ENCODE measurements at places on chromosomes 6 and 20.

GRCh38 chr6:107817784-107818183 lies 6.3 kb downstream of the SCML4 start:
- DNase-seq: no peak

- no peak for DNase-seq
Observed at GRCh38 chr6:64445038-64445437, 809.4 kb downstream of the PHF3 start.

- DNase-seq: no peak
Observed at GRCh38 chr6:134079406-134079921, 27.0 kb upstream of the SLC2A12 start.

- no peak for DNase-seq
Observed at GRCh38 chr6:153150752-153151440, 19.8 kb upstream of the RGS17 start.

- no peak for DNase-seq
Observed at GRCh38 chr6:33193619-33194018, 1.4 kb upstream of the COL11A2 start.

DNA sequence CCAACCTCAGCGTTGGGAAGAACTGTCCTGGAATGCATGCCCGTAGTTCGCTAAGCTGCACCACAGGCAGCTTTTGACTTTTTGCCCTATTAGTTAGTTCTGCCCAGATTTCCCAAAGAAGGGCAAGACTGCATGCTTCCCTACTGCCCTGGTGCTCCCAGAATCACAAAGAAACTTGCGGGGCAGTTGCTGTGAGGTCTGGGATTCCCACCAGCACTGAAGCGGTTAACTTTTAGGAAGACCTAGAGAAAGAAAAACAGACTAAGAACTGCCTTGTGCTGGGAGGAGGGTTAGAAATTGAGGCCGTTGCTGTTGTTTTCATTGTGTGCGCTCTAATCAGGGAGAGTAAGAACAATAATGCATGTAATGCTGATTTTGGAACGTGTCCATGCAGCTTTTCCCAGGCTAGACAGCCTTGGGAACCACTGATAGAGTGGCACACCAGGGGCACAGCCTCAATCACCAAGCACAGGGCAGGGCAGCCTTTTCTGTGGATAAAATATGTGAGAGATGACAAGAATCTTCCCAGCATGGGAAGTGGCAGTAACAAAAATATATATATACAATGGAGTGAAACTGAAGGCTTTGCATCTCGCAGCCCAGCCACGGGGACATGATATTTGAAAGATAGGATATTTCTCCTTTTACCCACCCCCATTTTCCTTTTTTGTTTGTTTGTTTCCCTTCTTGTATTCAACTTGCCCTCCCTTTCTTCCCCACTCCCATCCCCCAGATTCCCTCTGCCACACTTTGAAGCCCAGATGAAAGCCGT lies 137.7 kb upstream of the HEY2 start:
- DNase-seq: no peak

- no peak for DNase-seq
Observed at GRCh38 chr6:16749516-16750485, 11.5 kb downstream of the ATXN1 start.

DNA sequence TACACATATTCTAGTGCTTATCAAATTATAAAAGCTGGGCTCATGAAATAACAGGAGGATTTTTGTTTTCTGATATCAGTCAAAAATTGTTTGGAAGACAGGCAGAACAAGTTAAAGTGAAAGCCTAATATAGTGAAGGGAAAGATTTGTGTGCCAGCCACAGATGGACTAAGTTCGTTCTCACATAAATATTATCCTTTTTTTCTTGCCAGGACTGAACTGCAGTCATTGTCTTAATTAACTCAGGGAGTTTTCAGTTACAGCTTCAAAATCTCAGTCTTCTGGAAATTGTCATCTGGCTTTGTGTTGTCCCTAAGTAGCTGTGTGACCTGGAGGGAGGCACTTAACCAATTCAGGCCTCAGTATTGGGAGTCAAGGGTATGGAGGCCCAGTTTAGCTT lies 40.7 kb downstream of the PLCB4 start:
- no peak for DNase-seq

- no peak for DNase-seq
Observed at GRCh38 chr6:142414462-142415250, 112.8 kb downstream of the ADGRG6 start.

- DNase-seq: no peak
Observed at GRCh38 chr6:19298421-19298820, 538.7 kb upstream of the ID4 start.

DNA sequence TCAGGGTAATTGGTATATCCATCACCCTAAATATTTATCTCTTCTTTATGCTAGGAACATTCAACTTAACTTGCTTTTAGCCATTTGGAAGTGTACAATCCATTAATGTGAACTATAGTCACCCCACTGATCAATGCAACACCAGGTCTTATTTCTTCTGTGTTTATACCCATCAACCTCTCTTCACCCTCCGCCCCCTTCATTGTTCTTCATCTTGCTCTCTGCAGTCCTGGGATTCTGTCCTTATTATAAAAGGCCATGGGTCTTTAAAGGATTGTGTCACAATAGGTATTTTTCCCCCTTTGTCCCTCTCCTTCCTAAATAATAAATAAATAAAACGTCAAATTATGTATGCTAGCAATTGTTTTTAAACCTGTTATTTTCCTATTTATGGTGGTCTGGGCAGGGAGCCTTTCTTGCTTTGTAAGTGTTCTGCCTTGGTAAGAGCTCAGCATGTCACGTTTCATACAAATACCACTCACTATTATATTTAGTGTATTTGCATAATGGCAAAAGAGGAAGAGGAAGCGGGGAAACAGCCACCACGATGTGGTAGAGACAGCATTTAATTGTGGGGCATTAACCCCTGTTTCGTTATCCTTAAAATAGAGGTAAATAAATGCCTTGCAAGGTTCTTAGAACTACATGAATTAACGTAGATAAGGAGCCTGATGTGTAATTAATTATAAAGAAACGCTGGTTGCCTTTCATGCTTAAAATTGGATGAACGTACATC lies 1.9 kb downstream of the ABRACL start:
- no peak for DNase-seq

DNA sequence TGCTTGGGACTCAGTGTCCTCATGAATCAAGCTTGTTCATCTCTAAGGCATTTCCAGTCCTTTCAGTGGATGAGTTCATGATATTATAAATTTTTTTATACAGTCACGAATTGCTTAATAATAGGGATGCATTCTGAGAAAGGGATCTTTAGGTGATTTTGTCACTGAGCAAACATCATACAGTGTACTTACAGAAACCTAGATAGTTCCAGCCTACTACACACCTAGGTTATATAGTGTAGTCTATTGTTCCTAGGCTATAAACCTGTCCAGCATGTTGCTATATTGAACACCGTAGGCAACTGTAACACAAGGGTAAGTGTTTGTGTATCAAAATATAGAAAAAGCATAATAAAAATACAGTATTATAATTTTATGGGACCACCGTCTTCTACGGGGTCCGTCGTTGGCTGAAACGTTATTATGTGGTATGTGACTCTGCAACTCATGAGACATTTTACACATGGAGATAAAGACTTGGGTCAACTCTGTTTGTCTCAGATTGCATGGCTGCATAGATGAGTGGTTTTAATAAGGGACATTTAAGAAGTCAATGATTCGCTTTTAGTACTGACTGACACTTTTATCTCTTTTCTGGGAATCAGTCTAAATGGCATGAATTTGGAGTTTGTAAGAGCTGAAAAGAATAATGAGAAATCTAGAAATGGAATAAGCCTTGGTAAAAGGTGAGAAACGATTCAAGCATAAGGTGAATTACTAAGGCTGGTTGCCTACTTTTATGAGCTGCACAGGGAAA lies 33.2 kb downstream of the CLIC5 start:
- DNase-seq: no peak

DNA sequence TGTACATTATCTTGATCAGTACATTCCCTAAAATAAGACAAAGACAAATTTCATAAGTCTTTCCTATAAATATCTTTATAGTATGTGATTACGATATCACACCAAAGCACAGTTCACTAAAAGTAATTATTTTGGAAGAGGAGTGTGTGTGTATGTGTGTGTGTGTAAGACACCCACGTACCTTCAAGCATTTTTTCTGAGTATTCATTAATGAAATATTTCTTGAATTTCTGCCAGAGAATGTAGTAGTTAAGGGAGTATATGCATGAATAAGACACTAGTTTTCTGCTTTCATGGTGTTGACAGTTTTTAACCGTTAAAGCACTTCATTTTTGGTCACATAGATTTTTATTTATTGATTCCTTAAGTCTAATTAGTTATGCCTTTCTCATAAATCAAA lies 36.8 kb downstream of the MANEA start:
- no peak for DNase-seq

GRCh38 chr6:107331409-107332386 lies 127.7 kb downstream of the PDSS2 start:
- DNase-seq: no peak

- DNase-seq: no peak
Observed at GRCh38 chr6:89599727-89600126, 38.8 kb downstream of the LYRM2 start.

Measured in activated T-cell treated with anti-CD3 and anti-CD28 coated beads, Interleukin-2, amount 50 U/mL, for 24 hours (primary cell).